Activated gamma-delta T cell treated with anti-CD3 and anti-CD28 coated beads, Interleukin-2, amount 50 U/mL, for 16 hours (primary cell): ENCODE measurements at places on chromosomes 3 and 15.

- DNase-seq = no peak
These were observed 28.6 kb downstream of the PLD1 start for GRCh38 chr3:171781711-171782127.

DNA sequence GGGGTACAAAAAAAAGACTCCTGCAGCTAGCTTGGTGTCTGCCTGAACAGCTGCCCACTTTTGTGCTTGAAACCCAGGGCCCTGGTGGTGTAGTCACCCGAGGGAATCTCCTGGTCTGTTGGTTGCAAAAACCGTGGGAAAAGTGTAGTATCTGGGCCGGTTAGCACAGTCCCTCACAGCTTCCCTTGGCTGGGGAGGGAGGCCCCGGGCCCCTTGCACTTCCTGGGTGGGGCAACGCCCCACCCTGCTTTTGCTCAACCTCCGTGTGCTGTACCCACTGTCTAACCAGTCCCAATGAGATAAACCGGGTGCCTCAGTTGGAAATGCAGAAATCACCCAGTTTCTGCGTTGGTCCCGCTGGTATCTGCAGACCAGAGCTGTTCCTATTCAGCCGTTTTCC is 211.7 kb upstream of the ZPLD1 start:
- DNase-seq = no peak

DNA sequence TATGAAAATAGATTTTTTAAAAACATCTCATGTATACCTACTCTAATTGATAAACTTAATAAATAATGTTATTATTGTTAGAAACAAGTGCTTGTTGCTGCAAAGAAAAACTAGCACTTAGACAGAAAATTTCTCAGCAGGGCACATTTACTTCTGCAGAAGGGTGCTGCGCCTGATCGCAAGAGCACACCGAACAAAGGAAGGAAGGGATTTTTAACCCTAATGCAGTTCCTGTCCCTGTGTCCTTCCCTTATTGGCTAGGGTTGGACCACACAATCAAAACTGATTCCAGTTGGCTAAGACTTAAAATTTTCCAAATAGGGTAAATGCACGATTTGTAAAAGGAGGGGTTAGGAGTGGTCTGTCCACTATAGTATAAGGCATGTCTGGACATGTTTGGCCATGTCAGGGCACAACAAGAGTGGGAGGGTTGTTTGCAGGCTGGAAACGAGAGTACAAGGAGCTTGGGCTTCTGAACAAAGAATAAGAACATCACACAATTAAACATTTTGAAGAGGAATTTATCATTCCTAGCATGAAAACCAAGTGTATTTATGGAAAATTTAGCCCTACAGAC is 4.7 kb downstream of the DTWD1 start:
- no peak for DNase-seq

- no peak for DNase-seq
These were observed 50.8 kb upstream of the MUC13 start for GRCh38 chr3:124985349-124985748.

- DNase-seq = no peak
These were observed 156.2 kb downstream of the ZNF621 start for GRCh38 chr3:40680685-40681657.

DNA sequence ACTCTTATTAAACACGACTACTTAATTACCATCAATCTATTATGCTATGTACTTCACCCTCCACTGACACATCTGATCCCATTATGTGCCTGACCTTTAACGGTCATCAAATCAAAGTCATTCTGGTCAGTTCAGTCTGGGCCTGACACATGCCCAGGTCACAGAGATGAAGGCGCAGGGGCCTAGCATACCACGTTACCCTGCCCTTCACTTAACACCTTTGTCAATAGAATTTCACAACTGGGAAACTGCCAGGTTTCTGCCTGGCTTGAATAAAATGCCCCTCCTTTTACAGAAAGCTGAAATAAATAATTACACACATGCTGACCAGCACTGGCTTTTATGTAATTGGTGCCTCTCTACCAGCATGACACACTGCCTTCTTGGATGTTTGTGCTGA is 39.5 kb downstream of the MECOM start:
- no peak for DNase-seq

- no peak for DNase-seq
These were observed 525 bp downstream of the MYH15 start for GRCh38 chr3:108509871-108510270.

GRCh38 chr3:133991209-133991608 is 38.5 kb downstream of the SLCO2A1 start:
- DNase-seq = no peak

DNA sequence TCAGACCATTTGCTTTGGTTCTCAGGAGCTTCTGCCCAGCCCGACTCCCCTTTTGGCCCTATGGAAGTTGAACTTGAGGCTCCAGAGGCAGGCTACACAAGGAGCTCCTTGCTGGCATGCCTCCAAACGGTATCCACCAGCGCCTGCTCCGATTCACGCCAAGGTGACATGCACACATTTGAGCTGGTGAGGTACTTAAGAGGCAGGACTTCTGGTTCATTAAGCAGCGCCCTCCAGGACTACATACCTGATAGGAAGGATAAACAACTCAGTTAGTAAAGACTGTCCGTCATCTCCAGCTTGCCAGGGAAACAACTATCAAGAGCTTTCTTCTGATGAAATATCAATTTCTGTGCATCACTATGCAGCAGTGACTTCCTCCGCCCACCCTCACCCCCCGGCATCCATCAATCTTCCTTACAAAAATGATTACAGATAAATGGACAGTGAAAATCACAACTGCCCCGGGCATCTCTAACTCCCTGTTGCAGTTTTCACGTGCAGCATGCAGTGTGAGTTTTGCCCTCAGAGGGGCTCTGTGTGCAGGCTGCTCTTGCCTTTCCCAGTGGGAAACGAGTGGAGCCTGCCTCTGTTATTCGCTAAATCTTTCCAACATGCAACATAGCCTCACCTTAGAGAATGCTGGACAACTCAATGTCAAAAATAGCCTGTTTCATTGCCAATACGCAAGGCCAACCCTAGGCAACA is 122.9 kb downstream of the ARRDC4 start:
- DNase-seq = no peak

- DNase-seq = no peak
These were observed 25.8 kb downstream of the SERPINI1 start for GRCh38 chr3:167761302-167761701.
